Left colon (tissue), 2 donors: ENCODE measurements at places on chromosomes 13 and 19. TPM values are rescaled to one million over a fixed set of nuclear protein-coding genes. Genes with fewer than 3 reads are reported as not detected.

The GARIN5A gene
- total RNA-seq, result 1.5 TPM

The KCTD15 gene
- total RNA-seq, result 9.0 TPM

GRCh38 chr13:105165449-105166125 is 1369.9 kb downstream of the EFNB2 start:
- peak; percentile 27 for DNase-seq

DNA sequence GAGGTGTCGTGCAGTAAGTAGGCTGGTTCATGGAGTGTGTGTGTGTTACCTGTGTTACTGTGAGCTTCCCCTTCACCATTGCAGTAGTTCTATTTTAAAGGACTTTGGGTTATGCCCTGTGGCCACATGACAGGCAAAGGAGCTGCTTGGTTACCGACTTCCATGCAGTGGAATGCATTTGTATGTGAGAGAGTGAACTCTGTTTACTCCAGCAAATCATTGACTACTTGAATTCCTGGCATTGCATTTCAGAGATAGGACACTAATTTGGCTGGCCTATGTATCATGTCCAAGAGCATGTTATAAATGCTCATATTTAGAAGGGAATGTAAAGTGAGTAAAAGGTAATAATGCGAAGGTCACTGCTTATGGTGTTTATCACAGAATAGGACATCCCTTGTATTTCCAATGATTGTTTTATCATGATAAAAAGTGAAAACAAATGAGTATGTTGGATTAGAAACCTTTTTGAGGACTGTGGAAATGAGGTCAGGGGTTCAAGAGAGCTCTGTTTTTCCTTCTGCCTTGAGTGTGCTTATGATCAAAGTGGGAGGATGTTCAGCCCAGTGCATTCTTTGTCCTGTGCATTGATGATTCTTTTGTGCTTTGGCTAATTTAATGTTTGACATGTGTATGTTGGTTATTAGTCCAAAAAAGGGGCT is 156.5 kb downstream of the LMO7 start:
- DNase-seq, result no peak

- no peak for DNase-seq
Measured at GRCh38 chr13:91123456-91124127, 223.9 kb upstream of the MIR17HG start.

DNA sequence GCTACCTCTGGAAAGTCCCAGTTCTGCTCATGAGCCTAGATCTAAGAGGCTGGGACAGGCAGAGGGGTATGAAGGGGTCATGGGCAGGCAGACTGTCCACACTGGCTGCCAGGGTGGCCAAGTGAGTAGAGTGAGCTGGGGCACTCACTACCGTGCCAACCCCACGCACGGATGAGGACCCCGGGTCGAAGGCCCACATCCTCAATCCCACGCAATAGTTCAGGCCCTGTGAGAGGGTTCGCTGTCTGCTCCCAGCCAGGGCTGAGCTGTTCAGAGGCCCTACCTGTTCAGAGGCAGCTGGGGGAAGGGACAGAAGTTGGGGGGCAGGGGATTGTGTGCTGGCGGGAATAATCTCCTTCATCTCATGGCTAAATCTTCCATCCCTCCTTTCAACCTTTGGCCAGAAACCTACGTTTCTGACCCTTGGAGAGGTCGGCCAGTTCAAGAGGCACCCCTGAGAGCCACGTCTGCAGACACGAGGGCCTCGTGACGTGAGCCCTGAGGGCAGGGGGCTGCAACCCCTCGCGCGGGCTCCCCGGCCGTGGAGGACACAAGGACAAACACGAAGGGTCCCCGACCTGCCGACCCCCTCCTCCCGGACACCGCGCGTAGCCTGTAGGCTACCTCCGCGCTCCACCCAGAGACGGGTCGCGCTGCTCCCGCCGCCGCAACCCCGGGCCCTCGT is 1.0 kb upstream of the RPS5 start:
- DNase-seq, result peak; percentile 30

GRCh38 chr13:35768551-35768950 is 292.1 kb upstream of the MAB21L1 start:
- DNase-seq, result no peak

- no peak for DNase-seq
Measured at GRCh38 chr13:45282994-45283393, 58.0 kb downstream of the TPT1 start.
